ENCODE measurements at places on chromosomes 4 and X.

GRCh38 chrX:37722595-37722994, 37.0 kb downstream of the XK start:
- no peak for DNase-seq

- DNase-seq = no peak
Measured at GRCh38 chr4:156773648-156774357, 197.8 kb downstream of the PDGFC start.

DNA sequence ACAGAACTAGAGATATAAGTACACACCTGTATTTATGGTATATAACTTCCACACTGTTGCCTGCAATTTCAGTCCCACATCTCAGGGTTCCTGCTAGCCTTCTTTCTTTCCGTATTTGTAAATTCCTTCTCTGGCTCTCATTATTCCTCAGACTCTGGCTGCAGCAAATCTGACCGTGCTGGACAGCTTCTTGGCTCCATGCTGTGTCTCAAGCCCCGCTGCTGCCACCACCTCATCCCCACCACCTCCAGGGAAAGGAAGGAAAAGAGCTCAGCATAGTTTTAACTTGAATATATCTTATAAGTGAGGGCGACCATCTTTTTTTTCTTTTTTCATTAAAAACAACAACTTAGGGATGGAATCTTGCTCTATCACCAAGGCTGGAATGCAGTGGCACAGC, 155.6 kb upstream of the CXCL13 start:
- DNase-seq = no peak

DNA sequence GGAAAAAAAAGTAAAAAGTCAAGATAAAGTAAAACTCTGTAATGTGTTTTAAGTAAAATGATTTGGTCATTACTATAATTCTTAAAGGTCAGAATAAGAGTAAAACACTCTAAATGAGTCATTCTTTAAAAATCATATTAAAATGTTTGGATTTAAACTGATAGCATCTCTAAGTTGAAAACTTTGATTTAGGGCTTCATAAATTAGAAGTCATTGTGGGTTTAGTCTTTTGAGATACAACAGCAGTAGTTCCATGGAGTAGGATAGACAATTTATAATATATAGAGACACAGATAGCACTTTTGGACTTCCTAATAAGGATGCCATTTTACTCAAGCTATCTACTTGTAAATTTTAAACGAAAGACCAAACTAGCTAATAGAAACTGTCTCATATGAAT, 77.1 kb upstream of the PABPC4L start:
- no peak for DNase-seq
